Neural cell (in vitro differentiated cells): ENCODE measurements at places on chromosomes 7 and 10. TPM values are rescaled to one million over a fixed set of nuclear protein-coding genes. Genes with fewer than 3 reads are reported as not detected.

The SH2D4B gene
- 1.4 and 1.6 TPM in 2 replicates for polyA plus RNA-seq

The TAS2R5 gene
- 5.1 and 9.4 TPM in 2 replicates for polyA plus RNA-seq

The PLEKHS1 gene
- not detected in 2 replicates for polyA plus RNA-seq

The SPDYE6 gene
- not detected in 2 replicates for polyA plus RNA-seq

The PDZD7 gene
- 1.5 and 2.6 TPM in 2 replicates for polyA plus RNA-seq
